ENCODE measurements at places on chromosomes 2 and 18. TPM values are rescaled to one million over a fixed set of nuclear protein-coding genes. Genes with fewer than 3 reads are reported as not detected.

The B3GNT7 gene
- 1.2 TPM for total RNA-seq

The RIT2 gene
- 21.8 TPM for total RNA-seq

The CD207 gene
- not detected for total RNA-seq

The CNDP1 gene
- 0.16 TPM for total RNA-seq

The RMC1 gene
- total RNA-seq = 37.0 TPM

The NEUROD1 gene
- 3.3 TPM for total RNA-seq

DNA sequence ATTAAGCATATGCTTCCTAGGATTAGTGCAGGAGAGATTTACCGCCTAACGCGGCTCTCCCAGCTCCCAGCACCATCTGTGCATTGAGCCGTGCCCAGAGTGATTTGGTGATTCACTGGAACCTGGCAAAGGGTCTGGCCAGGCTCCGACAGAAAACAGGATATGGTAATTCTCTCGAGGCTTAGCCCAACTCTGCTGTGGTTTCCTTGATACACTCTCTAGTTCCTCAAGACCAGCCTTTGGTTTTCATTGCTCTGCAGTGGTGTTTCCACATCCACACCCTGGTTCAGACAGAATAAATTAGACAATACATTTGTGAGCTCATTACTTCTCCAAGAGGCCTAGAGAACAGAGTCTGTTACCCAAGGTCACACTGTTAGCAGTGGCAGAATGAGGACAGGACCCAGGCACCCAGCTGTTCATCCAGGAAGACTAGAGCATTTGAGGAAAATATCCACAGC, 23.0 kb upstream of the SMAD2 start:
- DNase-seq = peak; percentile 57

DNA sequence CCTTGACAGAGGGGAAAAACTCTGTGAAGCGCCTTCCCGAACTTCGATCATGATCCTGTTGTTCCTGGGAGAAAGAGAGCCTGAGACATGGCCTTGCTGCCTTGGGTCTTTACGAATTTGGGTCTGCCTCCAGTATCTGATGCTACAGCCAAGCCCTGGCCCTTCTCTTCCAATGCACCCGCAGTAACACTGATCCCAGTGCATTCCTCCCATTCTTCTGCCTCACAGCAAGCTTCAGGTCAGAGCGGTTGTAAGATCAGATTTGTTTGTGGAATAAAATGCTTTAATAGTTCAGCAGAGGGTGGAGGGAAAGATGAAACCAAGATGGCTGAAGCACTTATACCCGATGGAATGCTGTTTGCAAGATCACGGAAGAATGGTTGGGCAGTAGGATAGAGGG, 196.7 kb upstream of the SIX2 start:
- no peak for DNase-seq

- no peak for DNase-seq
Observed at GRCh38 chr18:32259553-32259952, 69.7 kb downstream of the MEP1B start.

- DNase-seq = no peak
Observed at GRCh38 chr2:161101406-161101805, 58.8 kb upstream of the TANK start.

DNA sequence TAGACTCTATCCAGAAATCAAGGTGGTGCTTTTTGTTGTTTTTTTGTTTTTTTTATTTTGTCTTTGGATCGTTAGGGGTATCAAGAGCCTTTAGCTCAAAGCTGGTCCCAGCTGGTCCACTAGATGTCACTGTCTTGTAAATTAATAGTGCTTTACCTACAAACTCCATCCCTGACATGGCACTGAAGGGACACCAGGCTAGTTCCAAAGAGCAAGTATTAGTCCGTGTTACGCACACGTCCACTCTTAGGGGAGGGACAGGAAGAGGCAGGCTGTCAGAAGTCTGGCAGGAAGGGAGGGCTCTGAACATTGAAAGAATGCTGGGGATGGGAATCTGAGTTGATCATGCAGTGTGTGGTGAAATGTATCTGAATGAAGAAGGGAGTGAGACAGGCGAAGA, 85.9 kb upstream of the CCBE1 start:
- DNase-seq = no peak

DNA sequence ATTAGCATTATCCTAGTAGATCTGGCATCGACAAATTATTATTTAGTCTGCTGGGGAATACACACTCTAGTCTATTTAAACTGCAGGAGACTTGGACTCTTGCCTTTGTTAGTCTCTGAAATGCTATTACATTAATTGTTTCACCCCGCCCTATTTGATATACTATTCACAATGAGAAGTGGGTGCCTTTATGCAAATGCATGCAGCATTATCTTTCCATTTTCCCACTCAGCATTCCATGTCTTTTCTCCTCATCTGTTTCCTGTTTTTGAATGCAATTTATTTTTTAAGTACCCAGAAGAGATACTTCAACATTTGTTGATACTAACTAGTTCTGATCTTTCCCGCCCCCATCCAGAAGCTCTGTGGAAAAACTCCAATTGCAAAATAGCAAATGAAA, 395.3 kb upstream of the NXPH2 start:
- DNase-seq = no peak

DNA sequence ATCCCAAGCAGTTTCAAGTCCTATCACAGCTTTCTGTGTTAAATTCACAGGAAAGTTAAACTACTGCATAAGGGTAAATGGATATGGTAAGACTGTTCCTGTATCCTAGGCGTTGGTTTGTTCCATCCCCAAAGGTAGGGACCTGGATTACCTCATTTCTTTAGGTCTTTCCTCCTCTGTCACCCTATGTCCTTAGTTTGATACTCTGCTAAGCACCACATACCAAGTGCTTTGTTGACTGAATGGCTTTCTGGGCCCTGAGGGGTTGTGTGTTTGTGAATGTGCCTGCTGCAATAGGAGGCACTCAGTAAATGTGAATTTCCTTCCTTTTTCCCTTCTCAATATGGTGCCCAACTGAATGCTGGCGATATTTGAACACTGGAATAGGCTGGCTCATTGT, 7.8 kb downstream of the NOSTRIN start:
- DNase-seq = no peak

DNA sequence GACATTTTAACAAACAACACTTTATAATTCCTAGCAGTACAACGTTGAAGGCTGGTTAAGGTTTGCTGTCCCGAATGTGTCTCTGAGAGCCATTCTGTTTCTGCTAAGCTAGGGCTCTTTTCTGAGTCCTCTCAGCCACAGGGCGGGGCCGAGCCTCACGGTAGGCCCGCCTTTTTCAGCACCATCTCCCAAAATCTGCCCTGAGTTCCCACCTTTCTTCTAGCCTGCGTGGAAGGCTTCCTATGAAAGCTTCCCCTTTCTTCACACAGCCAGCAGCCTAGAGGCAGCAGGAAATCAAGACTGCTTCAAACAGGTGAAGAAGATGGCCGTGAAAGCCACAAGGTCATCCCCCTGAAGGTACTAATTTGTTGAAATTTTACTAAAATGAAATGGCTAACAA, 255.5 kb downstream of the CDH2 start:
- no peak for DNase-seq

GRCh38 chr2:26464390-26465265, 13.3 kb downstream of the OTOF start:
- DNase-seq = no peak

GRCh38 chr2:239912171-239912937, 112.8 kb downstream of the NDUFA10 start:
- no peak for DNase-seq

- no peak for DNase-seq
Observed at GRCh38 chr2:31241625-31242270, 7.8 kb downstream of the EHD3 start.

DNA sequence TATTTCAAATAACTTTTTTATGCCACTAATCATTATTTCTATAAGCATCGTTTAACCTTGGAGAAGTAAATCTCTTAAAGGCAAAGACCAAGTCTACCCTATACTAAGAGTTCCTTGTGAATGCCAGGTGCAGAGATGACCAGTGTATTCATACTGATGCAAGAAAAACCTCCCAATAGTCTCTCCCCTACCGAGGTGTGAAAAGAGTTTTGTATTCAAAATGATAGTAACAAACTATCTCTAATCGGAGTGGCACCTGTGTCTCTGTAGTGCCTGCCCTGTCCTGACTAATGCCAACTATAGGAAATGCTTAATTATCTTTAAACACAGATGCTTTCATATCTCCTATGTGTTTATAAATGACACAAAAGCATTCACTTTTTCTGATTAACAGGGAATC, 798.5 kb downstream of the TRIB2 start:
- no peak for DNase-seq

Measured in occipital lobe (tissue), 3 donors.